ENCODE measurements at places on chromosomes 7 and 10.

GRCh38 chr10:13536674-13537366 lies 8.0 kb upstream of the BEND7 start:
- DNase-seq, result peak; percentile 54

- no peak for DNase-seq
Observed at GRCh38 chr7:83701736-83702135, 52.8 kb upstream of the SEMA3E start.

- DNase-seq, result peak; percentile 74
Observed at GRCh38 chr10:79067241-79068202, 1.2 kb upstream of the ZMIZ1 start.

DNA sequence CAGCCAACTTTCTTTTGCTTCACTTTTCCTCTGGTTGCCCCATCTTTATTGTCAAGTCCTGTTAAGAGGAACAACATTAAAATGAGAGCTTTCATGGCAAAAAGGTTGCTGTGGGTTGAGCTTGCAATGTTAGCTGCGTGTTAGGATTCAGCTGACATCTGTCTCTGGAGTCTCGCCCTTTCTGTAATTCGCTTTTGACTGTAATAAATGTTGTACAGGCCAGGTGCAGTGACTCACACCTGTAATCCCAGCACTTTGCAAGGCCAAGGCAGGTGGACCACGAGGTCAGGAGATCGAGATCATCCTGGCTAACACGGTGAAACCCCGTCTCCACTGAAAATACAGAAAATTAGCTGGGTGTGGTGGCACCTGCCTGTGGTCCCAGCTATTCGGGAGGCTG lies 24.1 kb downstream of the MNX1 start:
- DNase-seq, result no peak

DNA sequence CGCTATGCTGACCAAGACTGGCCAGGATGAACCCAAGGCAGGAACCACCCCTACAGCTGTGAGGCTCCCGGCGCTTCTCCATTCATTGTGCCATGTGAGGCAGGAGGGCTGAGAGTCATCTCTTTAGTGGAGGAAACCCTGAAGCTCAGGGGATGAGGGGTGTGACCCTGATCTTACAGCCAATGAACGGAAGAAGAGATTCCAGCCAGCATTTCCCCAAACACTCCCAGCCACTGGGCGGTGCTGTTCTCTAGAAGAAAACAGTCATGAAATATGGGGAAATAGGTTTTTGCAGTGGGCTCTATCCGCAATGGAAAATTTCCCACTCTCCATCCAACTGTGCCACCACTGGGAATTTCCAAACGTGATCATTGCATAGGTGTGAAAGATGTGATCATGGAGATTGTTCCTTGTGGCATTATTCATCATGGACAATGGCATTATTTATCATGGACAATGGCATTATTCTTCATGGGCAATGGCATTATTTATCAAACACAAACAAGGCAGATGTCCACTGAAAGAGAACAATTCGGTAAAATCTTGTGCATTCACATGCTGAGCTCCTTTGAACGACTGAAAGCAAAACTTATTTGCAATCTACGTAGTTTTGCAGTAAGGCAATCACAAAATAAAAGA lies 14.0 kb upstream of the SLC18A2 start:
- peak; percentile 79 for DNase-seq

DNA sequence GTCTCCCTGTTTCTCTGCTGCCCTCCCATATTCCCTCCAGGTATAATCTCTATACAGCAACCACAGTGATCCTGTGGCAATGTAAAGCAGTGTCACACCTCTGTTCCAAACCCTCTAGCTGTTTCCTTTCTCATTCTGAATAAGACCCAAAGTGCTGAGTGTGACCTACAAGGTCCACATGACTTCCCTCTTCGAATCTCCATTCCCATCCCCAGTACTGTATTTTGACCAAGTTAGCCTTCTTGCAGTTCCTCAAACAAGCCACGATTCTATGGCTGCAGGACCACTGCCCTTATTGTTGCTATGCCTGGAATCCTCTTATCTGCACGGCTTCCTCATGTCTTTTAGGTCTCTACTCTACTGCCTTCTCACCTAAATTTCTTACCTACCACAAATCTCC lies 291.9 kb downstream of the DOCK4 start:
- no peak for DNase-seq

GRCh38 chr10:34347131-34347530 lies 468.0 kb downstream of the PARD3 start:
- DNase-seq, result no peak

DNA sequence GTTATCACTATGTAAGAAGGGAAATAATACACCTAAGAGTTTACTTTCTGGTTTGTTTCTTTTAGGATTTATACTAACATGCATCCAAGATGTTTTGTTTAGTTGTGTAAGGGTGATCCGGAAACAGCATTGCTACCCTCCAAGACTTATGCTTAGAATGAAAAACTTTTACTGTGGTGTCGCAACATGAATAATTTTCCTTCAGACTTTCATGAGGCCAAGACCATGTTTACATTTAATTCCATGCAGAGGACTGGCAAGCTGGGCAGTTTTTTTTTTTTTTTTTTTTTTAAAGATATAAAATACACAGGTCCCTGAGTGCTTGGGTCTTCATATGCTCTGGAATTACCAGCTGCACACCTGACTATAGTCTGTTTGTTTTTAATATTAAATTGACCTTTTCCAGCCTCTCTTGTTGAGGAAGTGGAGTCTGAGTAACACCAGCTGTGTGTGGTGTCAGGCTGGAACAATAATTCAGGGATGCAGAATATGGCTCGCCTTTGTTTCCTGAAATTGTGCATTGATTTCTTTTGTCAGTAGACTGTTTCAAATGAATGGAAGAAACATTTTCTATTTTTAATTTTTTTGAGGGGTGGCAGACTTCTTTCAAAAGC lies 81.7 kb downstream of the ST7 start:
- DNase-seq, result no peak

GRCh38 chr7:139981511-139981895 lies 81.2 kb downstream of the PARP12 start:
- DNase-seq, result no peak

GRCh38 chr7:150994141-150994837 lies 3.5 kb downstream of the NOS3 start:
- peak; percentile 95 for DNase-seq

GRCh38 chr10:122878799-122879338 lies 512 bp downstream of the FAM24B start:
- DNase-seq, result peak; percentile 31

DNA sequence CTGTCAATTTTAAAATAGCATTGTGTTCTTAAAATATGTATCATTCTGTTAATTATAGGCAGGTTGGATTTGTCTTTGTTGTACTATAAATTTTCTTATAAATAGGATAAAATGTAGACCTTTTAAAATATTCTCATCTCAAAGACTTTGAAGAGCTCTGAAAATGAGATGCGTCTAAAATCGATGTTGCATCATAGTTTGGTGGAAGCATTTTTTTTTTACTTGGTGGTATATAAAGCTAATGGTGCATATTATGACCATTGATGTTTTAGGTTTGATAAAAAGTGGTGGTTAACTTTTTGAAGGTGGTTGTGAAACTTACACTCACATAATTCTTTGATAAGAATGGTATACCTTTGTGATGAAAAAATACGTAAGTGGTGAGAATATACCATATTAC lies 69.1 kb downstream of the ZNRF2 start:
- DNase-seq, result no peak

- no peak for DNase-seq
Observed at GRCh38 chr10:48231699-48232315, 42.7 kb downstream of the FRMPD2 start.

DNA sequence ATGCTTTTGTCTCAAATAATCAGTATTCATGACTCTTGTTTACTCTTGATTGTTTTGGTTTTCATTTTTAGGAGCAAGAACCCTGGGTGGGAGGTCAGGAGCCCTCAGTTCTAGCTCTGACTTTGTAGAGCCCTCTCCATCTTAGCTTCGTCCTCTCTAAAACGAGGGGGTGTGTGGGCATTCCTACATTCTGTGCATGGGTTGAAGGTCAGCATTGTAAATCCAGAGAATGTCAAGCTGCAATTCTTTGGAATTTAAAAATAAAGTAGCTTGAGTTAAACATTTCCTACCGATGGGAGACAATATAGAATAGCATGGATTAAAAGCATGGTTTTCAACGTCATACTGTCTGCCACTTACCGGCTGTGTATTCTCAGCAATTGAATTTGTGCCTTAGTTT lies 128.3 kb downstream of the PRPF18 start:
- DNase-seq, result no peak

GRCh38 chr10:90969947-90970673 lies 49.2 kb upstream of the ANKRD1 start:
- no peak for DNase-seq

GRCh38 chr10:1272079-1272776 lies 216.0 kb downstream of the WDR37 start:
- no peak for DNase-seq

GRCh38 chr7:117975476-117975875 lies 102.2 kb upstream of the CTTNBP2 start:
- DNase-seq, result no peak

- DNase-seq, result peak; percentile 27
Observed at GRCh38 chr7:26153241-26153822, 1.3 kb downstream of the NFE2L3 start.

DNA sequence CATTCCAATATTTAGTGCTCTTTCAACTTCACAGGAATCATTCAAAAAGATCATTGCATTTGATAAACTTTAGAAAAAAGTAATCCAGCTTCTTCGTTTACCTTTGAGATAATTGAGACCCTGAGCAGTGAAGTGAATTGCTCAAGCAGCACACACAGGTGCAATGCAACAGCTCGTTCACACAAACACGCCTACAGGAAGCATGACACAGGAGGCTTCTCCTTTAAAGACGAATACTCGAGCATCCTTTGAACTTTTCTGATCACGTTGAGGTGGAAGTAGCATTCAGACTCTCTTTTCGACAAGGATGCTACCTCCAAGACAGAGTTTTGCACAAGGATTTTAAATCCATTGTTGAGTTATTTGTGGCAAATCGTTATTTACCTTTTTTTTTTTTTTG lies 18.0 kb upstream of the RSU1 start:
- no peak for DNase-seq

DNA sequence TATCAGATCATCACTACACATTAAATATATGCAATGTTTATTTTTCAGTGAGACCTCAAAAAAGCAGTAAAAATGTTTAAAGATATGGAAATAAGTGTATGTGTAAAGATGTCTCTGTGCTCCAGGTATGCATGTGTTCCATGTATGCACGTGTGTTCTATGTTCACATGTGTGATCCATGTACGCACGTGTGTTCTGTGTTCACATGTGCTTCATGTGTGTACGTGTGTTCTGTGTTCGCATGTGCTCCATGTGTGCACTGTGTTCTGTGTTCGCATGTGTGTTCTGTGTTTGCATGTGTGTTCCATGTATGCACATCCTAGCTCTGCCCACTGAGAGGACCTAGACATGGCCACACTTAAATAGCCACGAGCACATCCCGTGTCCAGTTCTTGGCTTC lies 15.6 kb upstream of the PDIA4 start:
- no peak for DNase-seq

- no peak for DNase-seq
Observed at GRCh38 chr7:130114374-130114773, 44.0 kb downstream of the KLHDC10 start.

- DNase-seq, result no peak
Observed at GRCh38 chr7:107133396-107133795, 35.4 kb upstream of the HBP1 start.

DNA sequence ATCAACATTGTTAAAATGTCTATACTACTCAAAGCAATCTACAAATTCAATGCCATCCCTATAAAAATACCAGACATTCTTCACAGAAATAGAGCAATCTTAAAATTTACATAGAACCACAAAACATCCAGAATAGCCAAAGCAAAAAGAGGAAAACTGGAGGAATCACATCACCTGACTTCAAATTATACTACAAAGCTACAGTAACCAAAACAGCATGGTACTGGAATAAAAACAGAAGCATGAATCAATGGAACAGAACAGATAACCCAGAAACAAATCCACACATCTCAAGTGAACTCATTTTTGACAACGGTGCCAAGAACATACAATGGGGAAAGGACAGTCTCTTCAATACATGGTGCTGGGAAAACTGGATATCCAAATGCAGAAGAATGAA lies 87.3 kb upstream of the EGFR start:
- DNase-seq, result no peak

- no peak for DNase-seq
Observed at GRCh38 chr7:134957005-134957404, 29.3 kb upstream of the AGBL3 start.

- DNase-seq, result no peak
Observed at GRCh38 chr10:114885443-114885842, 52.6 kb upstream of the TRUB1 start.

DNA sequence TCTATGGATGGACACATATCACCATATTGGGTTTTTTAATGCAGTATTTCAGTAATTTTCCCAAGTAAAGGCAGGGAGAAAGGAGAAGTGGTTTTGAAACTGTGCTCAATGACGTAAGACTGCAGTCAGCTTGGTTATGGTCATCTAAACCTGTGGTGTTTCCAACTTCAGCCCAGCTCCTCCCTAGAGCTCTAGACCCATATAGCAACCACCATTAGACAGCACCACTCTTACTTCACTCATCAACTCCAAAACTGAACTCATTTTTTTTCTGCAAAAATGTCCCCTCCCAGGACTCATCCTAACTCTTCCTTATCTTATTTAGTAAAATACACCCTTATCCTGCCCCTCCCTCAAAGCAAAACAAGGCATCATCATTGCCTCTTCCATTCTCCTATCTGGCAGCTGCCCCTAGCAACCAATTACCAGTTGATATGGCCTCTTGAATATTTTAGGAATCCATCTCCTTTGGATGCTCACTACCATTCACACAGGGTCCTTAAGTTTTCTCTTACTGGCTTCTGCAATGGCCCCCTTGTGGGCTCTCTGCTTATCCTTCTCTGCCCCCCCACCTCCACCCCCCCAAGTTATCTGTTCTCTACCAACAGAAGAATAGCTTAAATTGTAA lies 1.5 kb upstream of the RALA start:
- DNase-seq, result peak; percentile 29

DNA sequence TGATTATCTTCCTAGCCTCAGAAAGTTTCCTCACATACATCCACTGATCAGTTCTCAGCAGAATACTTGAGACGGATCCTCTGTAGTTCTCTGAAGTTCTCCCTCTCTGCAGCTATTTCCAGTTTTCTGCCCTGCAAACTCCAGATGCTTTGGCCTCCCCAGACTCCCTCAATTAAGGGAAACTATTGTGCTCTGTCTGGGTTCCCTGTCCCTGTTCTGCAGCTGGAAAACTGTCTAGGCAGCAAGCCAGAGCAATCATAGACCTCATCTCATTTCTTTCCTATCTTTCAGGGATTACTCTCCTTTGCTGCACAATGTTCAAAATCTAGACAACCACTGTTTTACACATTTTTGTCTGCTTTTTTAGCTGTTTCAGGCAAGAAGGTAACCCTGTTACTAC lies 9.2 kb downstream of the MICU1 start:
- DNase-seq, result no peak

GRCh38 chr10:132423966-132424861 lies 27.2 kb downstream of the PWWP2B start:
- no peak for DNase-seq

DNA sequence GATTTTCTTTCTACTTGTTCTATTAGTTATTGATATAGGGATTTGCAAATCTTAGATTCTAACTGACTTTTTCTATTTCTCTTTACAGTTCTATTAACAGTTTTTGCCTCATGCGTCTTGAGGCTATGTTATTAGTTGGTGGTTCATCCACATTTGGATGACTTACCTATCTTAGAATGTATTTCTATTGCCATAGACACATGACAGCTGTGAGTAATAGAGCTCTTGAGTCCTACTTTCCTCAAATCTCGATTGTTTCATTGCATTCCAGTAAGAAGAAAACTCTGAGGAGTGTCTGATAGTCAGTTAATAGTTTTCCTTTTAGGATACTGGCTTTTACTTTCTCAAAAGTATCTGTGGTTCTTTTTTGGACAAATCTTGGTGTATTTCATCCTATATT lies 241.4 kb upstream of the ZNF32 start:
- DNase-seq, result no peak

- no peak for DNase-seq
Observed at GRCh38 chr10:4763513-4763912, 62.5 kb upstream of the AKR1E2 start.
